ENCODE measurements at places on chromosomes 13 and 19.

DNA sequence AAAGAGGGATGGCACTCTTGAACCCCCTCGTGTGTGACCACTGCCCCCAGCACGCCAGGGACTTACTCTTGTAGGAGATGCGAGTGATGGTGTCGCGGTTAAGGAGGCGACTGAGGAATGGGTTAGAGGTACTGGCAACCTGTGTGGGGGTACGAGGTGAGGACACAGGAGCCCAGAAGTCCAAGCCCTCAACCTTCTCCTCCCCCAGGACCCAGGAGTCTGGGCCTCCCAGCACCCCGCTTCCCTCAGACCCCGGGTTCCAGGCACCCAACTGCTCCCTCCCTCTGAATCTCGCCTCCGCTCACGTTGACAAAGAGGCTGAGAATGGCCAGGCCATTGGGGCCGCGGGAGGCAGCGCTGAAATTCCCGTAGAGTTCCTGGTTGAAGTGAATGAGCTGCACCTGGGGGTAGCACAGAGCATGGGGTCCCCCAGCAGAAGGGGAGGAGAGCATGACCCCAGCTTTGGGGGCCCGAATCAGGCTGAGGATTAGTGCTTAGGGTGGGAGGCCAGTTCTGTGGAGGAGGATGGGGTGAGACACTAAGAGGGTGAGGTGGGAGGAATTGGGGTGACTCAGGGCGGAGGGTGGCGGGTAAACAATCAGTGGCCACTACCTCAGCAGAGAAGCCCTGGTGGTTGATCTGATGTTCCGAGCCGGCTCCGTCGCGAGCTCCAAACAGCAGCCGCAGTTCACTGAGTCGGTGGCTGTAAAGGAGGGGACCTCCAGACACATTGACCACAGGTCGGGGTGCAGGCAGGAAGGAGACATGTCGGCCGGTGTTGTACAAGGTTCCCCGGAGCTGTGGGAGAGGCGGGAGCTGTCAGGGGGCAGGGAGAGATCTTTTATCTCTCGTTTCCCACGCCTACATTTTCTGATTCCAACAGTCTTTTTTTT, 2.5 kb upstream of the DBP start:
- DNase-seq: no peak

GRCh38 chr13:23022704-23023103, 158.1 kb upstream of the SGCG start:
- no peak for DNase-seq

DNA sequence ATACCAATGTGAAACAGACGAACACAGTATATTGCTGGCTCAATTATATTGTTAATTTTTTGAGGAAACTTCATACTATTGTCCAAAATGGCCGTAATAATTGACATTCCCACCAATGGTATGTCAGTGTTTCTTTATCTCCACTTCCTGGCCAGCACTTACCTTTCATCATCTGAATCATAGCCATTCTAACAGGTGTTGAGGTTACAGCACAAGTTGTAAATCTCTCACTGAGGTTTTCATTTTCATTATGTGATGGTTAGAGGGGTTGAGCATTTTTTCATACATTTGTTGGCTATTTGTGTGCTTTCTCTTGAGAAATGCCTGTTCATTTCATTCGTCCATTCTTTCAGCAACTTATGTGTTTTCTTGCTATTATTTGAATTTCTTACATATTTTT, 824.0 kb downstream of the UQCRFS1 start:
- no peak for DNase-seq

DNA sequence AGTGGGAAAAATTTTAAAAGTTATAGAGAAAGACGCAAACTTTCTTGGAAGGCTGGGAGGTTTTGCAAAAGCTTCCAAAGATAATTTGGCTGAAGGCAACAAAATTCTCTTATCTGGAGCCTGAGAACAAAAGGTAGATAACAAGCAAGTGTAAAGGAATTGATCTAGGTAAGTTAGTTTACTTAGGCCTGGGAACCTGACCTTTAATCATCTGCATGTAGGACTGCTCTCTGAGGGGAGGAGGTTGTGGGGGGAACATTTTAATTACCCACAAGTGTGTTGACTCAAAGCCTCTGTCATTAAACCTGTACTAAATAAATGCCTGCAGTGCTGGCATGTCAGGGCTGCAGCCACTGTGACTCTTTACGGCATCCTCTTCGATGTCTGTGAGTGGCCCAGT, 532.3 kb upstream of the SLITRK5 start:
- DNase-seq: no peak

GRCh38 chr19:29338480-29338879, 125.5 kb upstream of the UQCRFS1 start:
- no peak for DNase-seq

DNA sequence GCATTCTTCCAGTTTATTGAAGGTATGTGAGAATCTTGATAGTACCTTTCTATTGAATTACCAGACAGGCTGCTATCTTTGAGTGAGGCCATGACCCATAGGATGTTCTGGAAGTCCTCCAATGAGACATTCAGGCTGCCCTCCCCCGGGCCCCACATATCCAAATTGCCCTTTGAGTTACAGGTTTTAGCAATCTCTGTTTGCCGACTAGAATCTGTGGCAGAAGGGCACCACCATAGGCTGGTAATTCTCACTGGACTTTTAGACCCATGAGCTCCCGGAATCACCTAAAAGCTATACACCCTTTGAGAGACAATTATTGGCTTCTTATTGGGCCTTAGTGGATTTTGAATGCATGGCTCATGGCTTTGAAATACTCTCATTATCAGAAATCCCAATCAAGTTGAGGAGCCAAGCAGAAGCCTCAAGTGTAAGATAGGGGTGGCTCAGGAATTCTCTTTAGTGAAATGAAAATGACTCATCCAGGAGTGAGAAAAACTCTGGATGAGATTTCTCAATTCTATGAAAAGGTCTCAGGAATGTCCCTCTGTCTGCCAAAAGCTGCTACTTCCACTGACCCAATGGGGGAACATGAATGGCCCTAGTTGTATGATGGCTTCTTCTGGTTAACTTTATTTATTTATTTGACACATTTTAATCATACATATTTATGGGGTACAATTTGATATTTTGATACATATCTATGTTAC, 172.1 kb upstream of the CSNK1A1L start:
- DNase-seq: no peak

- DNase-seq: no peak
Measured at GRCh38 chr13:71056581-71056980, 810.4 kb downstream of the DACH1 start.

GRCh38 chr19:13023656-13024055, 28.4 kb downstream of the NFIX start:
- no peak for DNase-seq

DNA sequence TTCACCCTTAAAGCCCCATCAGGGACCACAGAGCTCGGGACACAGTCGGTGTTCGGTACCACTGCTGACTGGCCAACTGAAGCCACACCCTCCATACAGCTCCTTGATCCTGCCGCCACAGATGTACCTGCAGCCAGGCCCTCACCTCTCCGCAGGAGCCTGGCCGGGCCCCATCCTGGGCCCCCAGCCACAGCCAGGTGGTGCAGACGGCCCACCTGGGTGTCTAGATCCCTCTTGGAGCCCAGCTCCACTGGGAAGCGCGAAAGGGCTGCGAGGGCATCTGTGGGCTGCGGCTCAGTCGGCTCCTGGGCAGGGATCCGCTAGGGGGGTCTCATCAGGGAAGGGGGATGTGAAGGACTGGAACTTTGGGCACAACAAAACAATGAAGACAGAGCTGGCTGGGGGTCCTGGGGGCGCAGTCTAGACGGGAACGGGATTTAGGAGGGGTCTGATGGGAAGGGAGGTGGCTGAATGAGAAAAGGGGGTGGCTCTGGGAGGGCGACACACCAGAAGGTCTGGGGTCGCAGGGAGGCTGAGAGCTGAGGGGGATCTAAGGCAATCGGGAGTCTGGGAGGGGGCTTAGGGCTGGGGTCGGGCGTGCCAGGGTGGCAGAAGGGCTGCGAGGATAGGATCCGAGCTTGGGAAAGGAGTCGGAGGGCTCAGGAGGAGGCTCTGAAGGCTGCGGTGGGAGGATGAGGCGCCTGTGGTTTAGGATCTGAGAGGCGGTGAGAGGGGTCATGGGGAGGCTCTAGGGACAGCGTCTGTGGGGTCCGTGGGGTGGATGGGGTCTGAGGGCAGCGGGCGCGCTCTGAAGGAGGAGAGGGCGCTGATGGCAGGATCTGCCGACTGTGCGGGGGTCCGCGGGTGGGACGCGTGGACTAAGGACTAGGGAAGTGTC, 15.8 kb downstream of the PRODH2 start:
- DNase-seq: no peak

DNA sequence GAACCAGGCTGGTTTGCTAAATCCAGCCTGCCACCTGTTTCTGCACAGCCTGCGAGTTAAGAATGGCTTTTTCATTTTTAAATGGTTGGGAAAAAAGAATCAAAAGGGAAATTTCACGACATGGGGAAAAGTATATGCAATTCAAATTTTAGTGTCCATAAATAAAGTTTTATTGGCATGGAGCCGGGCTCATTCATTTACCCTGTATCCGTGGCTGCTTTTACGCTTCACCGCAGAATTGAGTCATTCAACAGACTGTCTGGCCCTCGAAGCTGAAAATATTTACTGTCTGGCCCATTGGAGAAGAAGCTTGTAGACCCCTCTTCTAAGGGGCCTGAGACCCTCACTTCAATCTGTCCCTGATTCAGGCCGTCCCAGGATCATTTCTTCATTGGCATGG, 26.1 kb downstream of the IER2 start:
- no peak for DNase-seq

Data from stimulated activated CD4-positive, alpha-beta T cell treated with anti-CD3 and anti-CD28 coated beads, Interleukin-4, amount 100 ng/mL, for 4 hours (primary cell).